ENCODE measurements at places on chromosomes 1 and 21.

DNA sequence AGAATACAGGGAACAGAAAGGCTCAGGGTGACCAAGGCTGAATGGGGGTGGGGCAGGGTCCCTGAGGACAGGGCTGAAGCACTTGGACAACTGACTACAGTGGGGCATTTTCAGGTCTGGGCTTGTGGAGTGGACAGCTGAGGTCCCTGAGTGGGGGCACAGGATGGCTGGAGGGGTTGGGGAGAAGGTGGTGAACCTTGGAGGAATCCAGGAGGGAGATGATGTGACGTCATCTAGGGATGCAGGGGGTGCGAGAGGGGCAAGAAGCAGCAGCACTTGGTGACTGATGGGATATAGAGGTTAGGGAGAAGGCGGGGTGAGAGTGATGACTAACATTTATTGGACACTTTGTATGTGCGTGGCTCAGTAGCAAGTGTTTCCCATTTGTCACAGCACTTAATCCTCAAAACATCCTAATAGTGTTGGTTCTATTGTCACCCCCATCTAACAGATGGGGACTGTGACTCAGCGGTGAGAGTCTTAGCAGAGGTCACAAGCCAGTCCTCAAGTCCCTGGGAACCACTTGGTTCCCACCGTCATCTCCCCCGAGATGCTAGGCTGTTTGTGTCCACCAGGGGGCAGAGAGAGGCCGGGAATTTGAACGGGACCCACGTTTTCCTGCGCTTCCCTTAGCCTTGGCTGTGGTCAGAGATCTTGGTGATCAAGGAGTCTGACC, 27.9 kb upstream of the BMP8B start:
- DNase-seq = peak; percentile 39

DNA sequence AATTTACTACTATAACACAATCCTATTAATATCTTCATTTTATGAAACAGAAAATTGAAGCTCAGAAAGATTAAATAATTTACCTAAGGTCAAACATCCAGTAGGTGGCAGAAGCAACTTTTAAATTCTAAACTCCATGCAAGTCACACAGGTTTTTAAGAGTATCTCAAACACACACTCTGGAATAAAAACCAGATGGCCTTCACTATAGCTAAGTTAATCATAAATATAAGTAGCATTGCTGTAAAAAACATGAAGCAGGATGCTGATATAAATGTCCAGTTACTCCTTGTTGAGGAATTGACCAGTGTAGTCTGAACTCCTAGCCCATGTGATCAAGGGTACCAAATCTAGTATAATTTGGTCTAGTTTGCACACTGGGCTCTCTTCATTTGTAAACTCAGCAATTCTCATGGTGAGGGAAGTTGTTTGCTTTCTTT, 9.4 kb upstream of the FMO3 start:
- DNase-seq = no peak

GRCh38 chr1:191609305-191609704, 549.0 kb upstream of the RGS18 start:
- DNase-seq = no peak

GRCh38 chr1:39524171-39524570, 32.7 kb downstream of the BMP8A start:
- DNase-seq = no peak
